ENCODE measurements at places on chromosomes 4 and X. TPM values are rescaled to one million over a fixed set of nuclear protein-coding genes. Genes with fewer than 3 reads are reported as not detected.

Gene GAGE12H
- not detected for polyA plus RNA-seq

Gene SULT1B1
- 0.31 TPM for polyA plus RNA-seq

Gene CENPVL1
- polyA plus RNA-seq = not detected

Gene ARHGAP36
- polyA plus RNA-seq = not detected

Gene CRMP1
- not detected for polyA plus RNA-seq
